ENCODE measurements at places on chromosomes 1 and 21.

DNA sequence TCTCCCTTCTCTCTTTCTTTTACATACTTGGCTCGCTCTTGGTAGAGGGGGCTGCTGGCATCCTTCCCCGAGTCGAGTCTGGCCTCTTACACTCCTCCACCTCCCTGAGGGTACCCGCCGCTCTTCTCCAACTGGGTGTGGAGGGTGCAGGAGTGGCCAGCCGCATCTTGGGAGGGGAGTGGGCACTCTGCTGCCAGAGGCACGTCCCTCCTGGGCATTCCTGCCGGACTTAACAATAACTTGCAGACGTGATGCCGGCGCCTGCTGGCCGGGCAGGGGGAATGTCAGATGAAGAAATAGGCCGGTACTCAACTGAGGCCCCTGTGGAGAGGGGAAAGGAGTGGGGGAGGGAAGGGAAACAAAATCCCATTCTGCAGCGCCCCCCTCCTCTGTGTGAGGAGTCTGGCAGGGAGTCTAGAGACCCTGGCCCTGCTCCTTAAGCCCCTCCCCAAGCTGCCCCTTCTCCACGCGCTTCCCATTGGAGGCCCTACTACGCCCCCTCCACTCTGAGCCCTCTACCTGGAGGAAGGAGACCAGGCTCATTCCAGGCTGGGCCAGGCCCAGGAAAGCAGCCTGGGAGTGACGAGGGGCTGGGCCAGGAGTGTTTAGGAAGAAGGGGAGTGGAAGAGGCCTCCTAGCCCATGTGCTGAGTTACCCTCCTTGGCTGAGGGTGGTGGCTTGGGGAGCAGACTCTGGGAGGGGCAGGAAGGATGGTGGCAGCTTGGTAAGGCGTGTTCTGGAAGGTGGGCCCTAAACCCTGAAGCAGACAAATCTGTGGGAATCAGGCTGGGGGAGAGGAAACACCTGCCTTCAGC is 1.8 kb downstream of the ATP2B4 start:
- peak; percentile 55 for DNase-seq

GRCh38 chr1:110686188-110686587 is 11.4 kb upstream of the KCNA3 start:
- DNase-seq: no peak

DNA sequence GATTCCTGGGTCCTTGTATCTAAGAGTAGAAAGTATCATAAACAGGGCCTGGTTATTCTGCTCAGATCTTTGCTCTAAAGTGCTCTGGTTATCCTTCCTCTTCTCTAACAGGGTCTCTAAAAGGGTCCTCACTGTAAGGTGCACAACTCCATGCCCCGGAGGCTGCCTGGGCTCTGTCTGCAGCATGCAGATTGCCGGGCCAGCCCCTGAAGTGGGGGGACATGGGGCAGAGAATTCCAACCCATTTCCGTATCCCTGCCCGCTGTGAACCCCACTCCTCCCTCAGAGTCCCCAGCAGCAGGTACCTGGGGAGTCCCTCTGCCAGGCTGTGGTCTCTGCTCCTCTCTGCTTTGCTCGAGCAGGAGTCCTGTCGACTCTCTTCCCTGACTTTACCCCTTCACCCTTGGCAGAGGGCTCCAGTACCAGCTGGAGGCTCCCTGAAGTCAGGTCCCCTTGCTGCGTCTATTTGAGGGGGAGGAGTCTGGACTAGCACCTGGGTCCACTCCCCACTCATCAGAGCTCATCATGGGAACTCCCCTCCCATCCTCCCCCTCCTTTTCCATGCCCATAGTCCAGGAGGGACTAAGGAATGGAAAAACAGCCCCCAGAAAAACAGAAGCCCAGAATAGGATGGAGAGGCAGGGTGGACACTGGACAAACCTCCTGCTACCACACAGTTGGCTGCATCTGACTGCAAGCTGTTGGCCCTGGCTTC is 12.1 kb downstream of the BLACAT1 start:
- no peak for DNase-seq

DNA sequence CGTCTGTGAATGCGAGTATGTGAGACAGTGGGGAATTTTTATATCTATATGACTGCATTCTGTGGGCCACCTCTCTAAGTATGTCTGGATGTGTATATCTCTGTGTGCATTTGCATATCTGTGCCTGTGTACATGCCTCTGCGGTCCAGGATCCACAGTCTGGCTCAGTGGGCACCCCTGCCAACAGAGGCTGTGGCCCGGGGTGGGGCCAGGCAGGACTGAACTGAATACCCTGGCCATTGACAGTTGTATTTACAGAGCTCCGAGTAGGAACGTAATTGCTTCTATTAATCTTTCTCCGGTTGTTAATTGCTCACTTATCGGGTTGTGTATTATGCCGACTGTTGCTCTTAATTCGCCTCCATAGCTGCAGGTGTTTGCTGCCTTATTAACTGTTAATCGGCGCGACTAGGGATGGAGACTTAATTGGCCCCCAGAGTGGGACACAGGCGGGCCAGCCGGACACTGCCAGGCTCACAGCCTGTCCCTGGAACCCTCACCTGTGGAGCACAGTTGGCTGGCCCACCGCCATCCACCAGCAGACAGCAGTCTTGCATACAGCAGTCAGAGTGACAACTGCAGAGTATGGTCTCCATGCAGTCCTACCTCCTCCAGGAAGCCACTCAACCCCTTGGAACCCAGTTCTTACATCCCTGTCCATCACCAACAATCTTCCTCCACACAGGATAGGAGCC is 22.4 kb upstream of the ADGRB2 start:
- DNase-seq: no peak

- DNase-seq: no peak
Measured at GRCh38 chr1:34054920-34055319, 110.1 kb downstream of the CSMD2 start.

DNA sequence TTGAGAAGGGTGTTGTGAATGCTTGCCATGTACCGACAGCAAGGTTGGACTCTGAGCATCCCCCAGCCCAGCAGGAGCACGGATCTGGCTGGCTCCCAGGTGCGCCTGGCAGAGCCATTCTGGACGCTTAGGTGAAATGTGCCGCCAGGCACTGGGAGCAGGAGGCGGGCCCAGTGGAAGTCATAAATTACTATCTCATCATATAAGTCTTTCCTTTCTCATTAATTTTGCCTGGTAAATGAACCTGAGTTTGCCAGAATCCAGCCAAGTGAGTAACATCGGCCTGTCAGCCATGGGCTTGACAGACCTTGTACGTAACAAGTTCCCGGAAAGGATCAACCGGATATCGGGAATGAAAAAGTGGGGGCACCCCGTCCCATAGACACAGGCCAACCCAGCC is 179.5 kb upstream of the ARHGEF16 start:
- DNase-seq: no peak

DNA sequence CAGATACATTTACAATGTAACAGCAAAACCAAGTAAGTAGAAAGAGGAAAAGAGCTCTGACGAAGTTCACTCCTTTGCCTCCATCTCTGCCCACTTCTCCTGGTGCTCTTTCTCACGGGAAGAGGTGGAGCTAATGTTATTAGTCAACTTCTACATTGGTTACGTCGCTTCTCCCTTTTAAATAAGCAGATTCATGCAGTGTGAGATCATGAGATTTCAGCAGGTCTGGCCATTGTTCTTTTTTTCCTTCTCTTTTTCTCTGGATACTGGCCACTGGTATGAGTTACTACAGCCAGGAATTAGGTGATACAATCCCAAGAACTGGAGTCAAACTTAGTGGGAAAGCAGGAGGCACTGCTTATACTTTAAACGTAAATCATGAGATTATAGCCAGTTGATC is 207.1 kb downstream of the AKT3 start:
- DNase-seq: peak; percentile 1

GRCh38 chr1:30765556-30766434 is 8.2 kb upstream of the LAPTM5 start:
- DNase-seq: no peak

DNA sequence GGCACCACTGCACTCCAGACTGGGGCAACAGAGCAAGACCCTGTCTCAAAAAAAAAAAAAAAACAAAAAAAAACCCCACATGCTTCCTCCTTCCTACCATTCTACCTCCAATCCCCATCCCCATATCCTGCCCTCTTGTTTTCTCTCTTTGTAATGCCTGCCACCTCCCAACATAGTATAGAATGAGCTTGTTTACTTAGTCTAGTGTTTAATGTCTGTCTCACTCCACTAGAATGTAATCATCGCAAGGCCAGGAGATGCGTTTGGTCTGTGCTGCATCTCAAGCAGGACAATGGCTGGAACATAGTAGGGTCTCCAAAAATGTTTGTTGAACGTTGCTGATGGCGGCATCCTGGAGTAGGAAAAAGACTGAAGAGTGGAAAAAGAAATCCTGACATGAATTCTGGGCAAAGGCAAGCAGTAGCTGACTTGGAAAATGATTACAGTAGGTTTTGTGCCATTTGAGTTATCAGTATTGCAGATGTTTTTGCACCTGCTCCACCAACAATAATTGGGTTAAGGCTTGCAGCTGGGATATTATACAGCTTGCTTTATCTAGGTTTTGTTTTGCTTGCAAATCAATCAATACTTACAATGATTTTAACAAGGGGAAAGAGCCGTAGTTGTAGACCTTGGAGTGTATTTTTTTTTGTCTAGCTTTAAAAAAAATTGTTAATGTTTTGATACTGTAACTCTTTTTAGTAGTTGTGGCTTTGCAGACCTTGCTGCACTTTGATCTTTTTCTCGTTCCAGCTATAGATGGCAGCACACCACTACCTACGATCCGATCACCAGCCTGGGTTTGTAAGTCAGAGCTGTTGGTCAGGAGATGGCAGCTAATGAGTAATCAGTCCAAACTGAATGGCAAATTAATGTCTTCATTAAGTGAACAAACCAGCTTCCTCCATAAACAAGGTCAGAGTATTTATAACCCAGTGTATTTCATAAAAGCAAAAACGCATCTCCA is 62.4 kb downstream of the BACH1 start:
- peak; percentile 14 for DNase-seq

DNA sequence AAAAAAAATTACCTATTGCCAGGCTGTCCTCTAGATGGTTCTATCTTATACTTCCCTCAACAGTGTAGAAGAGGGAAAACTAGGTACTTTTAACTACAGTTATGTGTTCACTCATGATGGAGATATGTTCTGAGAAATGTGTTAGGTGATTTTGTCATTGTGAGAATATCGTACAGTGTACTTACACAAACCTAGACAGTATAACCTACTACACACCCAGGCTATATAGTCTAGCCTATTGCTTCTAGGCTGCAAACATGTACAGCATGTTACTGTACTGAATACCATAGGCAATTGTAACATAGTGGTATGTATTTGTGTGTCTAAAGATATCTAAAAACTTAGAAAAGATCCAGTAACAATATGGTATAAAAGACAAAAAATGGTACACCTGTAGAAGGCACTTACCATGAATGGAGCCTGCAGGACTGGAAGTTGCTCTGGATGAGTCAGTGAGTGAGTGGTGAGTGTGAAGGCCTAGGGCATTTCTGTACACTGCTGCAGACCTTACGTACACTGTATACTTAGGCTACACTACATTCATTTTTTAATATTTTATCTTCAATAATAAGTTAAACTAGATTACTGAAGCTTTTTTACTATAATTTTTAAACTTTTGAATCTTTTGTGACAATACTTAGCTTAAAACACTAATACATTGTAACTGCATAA is 13.2 kb downstream of the MGST3 start:
- no peak for DNase-seq

- no peak for DNase-seq
Measured at GRCh38 chr1:231808990-231809389, 182.4 kb downstream of the DISC1 start.

DNA sequence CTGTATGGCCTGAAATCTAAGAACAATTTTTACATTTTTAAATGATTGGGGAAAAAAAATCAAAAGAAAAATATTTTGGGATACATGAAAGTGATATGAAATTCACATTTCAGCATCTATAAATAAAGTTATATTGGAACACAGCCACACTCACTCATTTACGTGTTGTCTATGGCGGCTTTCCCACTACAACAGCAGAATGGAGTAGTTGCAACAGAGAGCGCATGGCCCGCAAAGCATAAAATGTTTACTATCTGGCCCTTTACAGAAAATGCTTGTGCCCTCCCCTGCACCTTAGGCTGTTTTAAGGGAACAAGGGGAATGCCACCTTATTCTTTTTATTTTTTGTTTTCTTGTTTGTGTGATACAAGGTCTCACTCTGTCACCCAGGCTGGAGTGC is 3.5 kb downstream of the KLHDC8A start:
- DNase-seq: no peak

- DNase-seq: no peak
Measured at GRCh38 chr1:36778740-36779139, 255.6 kb downstream of the GRIK3 start.

DNA sequence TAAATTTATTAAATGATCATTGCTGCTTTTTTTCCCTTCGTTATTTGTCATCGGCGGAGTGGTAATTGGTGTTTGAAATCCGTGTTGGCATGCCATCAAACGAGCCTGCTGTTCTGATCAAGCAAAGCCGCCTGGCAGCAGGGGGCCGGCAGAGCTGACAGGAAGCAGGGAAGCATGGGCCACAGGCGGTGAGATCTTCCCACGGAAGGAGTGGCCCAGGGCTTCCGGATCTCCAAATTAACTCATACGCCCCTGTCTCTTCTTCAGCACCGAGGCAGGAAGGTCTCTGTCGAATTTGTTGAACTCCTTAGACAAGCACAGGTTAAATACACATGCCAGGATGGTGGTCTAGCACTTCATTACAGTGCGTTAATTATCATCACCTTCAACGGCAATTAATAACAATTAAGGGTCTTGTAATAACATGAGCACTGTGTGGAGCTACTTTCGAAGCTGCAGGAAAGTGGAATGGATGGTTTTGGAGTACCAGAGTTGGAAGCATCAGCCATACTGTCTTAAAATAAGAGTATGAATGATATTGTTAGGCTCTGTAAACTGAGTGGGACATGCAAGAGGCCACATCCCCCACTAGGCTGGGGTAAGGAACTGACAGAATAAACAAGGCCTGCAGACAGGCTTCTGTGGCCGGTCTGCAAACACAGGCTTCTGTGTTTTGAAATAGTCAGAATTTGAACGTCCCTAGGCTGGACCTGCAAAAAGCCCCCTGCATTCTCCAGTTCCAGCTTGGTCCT is 199.4 kb upstream of the DAB1 start:
- DNase-seq: peak; percentile 26

GRCh38 chr1:161721738-161722343 is 497 bp downstream of the FCRLB start:
- DNase-seq: peak; percentile 91

DNA sequence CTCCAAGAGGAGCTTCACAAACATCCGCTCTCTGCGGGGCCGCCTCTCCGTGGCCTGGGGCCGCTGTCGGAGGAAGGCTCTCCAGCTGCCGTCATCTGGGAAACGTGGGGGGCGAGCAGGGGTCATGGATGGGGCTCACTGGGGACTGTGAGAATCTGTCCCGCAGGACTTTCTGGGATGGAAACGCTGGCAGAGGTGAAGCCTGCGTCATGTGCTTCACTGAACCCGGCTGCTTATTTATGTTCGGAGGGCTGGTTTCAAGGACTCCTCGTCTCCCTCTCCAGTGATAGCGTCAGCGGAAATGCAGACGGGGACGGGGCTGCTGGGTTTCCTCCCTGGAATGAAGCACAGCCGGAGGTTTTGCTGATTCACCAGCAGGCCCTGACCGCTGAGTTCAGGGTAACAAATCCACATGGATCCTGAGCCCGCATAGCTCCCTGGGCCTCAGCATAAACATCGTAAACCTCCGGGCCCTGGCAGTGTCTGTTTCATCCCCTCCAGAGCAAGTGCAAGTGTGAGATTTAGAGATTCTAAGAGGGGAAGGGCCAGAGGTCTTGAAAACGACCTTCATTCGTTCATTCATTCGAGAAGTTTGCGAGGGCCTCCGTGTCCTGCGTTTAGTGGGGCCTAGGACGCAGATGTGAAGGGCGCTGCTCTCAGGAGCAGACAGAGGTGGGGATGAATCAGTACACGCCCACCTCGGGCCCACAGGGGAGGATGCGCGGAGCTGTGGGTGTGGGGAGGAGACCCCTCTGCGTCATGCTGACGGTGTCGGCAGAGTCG is 7.0 kb upstream of the POFUT2 start:
- no peak for DNase-seq

Measured in NB4 (cell line).